NCI-H69 (cell line): ENCODE measurements at places on chromosomes 16 and 17.

- no peak for DNase-seq
Observed at GRCh38 chr16:68362947-68363657, 52.3 kb downstream of the PRMT7 start.

DNA sequence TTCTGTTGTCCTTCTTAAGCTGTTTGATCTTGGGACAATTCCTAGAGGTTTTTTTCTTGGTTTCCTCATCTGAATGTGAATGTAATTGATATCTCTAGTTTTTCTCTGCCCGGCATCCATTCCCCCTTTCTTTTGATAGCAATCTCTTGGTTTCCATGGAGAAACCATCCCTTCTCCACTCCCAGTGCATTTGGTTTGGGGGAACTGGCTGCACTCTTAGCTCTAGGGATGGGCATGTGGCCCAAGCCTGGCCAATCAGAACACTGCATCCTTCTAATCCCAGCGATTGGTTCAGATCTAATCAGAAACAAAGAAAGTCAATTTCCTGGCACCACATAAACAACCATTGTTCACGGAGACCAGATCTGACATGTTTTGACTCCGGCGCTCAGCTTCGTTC is 45.1 kb downstream of the IRX3 start:
- DNase-seq, result no peak

- no peak for DNase-seq
Observed at GRCh38 chr17:20771104-20771503, 191.6 kb downstream of the CDRT15L2 start.

- no peak for DNase-seq
Observed at GRCh38 chr16:88705076-88705684, 1.0 kb downstream of the RNF166 start.

DNA sequence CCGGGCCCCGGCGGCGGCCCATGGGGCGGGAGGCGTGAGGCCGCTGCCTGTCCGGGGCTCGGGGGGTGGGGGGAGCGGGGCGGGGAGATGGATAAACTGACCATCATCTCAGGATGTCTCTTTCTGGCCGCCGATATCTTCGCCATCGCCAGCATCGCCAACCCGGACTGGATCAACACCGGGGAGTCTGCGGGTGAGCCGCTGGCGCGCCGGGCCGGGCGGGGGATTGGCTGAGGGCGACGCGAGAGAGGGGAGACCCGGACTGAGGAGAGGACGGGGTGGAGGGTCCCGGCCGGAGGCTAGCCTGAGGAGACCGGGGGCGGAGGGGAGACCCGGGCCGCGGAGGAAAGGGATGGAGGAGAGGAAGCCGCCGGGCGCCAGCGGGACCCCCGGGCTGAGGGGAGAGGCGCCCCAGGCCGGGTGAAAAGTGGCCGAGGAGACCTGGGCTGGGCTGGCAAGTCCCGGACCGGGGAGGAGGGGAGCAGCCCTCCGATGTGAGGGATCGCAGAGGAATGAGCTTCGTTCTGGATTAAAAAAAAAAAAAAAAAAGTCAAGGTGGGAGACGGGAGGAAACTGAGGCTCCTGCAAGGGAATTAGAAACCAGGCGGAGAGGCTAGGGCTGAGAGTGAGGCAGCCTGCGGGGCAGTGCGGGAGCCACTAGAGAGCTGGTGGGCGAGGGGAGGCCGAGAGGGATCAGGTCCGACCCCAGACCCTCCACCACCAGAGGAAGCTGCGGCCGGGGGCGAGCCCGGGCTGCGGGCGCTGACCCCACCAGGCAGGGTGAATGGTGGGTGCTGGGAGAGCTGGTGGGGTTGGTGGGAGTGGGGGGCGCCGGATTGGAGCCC is 526 bp downstream of the MOSMO start:
- peak; percentile 53 for DNase-seq

- DNase-seq, result no peak
Observed at GRCh38 chr16:64981568-64982281, 140.1 kb downstream of the CDH11 start.
